ENCODE measurements at places on chromosomes 1 and 21.

DNA sequence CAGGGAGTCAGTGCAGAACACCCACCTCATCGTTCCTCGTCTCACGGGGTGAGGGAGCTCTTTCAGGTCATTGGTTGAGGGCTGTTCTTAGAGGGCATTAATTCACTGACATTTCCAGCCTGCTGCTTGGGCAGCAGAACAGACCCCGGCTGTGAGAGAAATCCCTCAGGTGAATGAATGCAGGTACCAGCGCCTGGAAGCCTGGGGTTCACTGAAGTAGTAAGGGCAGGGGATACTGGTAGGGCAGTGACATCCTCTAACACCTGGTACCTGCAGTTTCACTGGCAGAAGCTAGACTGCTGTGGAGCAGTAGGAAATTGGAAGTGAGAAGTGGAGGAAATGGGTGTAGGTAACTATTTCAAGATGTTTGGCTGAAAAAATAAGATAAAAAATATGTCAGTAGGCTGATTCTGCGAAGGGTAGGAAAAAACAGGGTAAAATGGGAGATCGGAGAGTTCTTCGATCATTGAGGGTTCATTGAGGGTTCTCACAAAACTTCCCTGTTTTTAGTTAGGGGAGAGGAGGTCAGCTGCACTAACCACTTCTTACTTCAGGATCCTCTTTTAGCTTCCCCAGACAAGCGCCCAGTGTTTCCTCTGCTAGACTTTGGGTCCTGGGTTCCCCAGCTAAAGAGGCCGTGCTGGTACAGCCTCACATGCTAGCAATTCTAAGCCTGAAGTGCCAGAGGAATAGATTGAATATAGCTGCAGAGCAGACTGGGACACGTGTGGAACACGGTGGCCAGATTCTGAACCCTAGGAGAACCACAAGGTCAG is 55.2 kb downstream of the RNF220 start:
- DNase-seq = no peak

GRCh38 chr1:239784896-239785295 is 306.8 kb upstream of the FMN2 start:
- DNase-seq = no peak

GRCh38 chr1:18900303-18900841 is 2.0 kb downstream of the ALDH4A1 start:
- DNase-seq = no peak

- DNase-seq = no peak
These were observed 111.3 kb downstream of the TGFBR3 start for GRCh38 chr1:91774520-91775203.

DNA sequence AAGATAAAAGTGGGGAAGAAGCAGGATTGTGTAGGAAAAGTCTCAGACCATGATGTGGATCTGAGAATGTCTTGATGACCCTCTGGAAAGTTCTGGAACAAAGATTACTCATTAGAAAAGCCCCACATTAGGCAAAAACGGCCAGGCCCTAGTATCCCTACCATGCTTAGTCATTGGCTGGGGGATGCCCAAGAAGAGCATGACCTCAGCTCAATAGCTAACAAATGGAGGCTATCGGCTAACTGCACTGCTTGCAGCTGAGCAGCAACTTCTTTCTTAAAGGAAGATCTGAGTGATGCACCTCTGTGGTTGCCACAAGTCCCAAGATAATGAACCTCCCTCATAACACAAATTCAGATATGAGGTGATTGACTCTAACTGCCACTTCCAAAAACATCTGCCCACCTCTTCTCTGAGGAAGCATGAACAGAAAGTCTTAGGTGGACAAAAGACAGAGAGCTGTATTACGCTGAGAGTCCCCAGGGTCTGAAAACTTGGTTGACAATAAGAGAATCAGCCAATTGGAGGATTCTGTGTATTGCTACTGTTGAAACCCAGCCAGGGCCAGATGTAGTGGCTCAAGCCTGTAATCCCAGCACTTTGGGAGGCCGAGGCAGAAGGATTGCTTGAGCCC is 64.6 kb upstream of the AK4 start:
- DNase-seq = no peak

DNA sequence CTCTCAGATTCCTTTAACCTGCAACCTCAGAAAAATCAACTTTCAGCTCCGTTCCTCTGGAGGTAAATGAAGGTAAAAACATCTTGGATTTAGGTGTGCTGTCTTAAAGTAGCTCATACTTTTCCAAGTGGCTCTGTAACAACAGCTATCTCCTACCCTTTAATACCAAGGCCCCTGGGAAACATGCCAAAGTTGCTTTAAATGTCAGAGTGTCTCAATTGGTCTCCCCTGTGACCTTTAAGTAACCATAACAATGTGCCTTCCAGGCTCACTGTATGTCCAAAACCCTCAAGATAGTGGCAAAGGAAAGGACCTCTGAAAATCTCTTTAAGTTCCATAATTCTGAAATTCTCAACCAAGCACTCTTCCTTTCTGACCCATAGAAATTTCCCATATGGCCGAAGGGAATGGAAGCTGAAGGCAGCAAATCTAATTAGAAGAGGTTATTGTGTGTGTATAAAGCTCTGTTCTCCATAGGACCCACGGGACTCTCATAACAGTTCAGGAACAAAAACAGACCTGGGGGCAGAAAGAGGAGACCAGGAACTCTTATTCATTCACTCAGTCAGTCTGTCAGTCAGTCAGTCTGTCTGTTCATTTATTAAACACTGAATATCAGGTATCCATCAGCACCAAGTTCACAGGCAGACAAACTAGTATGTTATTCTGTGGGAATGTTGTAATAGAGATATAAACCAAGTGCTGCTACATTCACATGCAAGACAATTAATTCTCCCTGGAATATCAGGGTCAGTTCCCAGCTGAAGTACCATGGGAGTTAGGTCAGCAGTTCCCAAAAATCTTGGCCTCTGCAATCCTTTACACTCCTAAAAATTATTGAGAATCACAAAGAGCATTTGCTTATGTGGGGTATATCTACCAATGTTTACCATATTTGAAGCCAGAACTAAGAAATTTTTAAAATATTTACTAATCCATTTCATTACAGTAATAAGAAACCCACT is 19.1 kb downstream of the ASTN1 start:
- DNase-seq = no peak

DNA sequence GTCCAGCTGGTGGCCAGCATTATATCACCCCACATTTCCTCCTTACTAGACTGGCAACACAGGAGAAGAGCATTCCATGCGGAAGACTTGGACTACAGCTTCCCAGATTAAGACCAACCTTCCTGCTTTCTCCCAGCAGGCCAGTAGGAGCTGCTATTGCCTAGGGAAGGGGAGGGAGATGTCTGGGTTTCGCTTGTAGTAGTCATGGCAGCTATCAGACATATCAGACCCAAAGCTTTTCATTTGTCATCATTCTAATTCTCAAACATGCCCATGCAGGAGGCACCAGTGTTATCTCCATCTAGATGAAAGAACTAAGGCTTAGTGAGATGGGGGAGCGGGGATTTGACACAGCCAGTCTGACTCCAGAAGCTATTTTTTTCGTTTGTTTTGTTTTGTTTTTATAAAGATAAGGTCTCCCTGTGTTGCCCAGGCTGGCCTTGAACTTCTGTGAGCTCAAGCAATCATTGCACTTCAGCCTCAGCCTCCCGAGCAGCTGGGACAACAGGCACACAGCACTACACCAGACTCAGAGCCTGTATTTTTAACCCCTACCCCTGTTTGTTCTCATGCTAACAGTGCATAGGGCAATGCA is 4.5 kb downstream of the PLA2G2A start:
- no peak for DNase-seq

GRCh38 chr1:241532162-241532531 is at the start of gene KMO:
Gene KMO (plus strand): TSS chr1:241532378. CDS start chr1:241532445, 67 bp downstream.
- no peak for DNase-seq

GRCh38 chr1:226525750-226526149 is 22.8 kb upstream of the STUM start:
- no peak for DNase-seq

GRCh38 chr1:40341491-40342380 is 24.6 kb upstream of the COL9A2 start:
- DNase-seq = no peak

GRCh38 chr1:93631626-93632365 is 49.8 kb downstream of the BCAR3 start:
- DNase-seq = peak; percentile 13

DNA sequence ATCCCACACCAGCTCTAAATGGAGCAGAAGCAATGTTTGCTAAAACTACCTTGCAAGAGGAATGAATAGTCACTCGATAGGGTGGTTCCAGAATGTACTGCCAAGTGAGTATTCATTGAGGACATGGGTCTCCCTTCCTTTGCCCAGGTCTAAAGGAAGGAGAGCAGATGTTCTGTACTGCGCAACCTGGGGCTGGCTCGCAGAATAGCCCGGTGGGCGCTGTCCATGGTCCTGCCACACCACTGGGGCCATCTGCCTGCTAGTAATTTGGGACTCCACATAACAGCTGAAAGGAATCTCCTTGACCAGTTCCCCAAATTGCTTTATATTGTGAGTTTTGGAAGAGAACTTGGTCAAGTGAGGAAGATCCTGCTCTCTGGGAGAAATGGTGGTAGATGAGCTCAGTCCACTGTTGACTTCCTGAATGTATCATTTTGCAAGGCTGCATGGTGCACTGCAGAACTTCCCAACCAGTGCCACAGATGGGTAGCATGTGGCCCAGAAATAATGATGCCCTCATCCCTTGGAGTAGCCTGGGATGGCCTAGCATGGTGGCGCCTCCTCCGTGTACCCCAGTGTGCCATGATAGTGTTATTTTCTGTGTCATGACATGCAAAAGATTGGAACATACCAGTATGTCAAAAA is 5.7 kb downstream of the SLC6A17 start:
- DNase-seq = peak; percentile 46

DNA sequence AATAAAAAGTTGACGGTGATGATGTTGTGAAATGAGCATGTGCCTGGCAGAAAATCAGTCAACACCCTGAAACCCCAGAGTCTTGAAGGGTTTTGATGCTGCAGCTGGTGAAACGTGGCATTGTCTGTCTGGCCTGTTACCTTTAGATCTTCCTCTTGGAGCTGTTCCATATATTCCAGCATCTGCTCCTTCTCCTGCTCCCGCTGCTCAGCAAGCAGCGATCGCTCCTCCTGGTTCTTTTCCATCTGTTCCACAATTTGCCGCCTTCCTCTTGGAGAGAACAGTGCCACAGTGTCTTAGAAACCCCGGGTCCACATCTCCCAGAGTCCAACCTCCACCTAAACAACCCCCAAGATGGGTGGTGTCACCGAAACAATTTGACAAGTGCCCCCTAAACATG is 15.7 kb downstream of the CFAP45 start:
- DNase-seq = no peak

- DNase-seq = no peak
These were observed 139.7 kb downstream of the TSEN15 start for GRCh38 chr1:184191181-184191621.

DNA sequence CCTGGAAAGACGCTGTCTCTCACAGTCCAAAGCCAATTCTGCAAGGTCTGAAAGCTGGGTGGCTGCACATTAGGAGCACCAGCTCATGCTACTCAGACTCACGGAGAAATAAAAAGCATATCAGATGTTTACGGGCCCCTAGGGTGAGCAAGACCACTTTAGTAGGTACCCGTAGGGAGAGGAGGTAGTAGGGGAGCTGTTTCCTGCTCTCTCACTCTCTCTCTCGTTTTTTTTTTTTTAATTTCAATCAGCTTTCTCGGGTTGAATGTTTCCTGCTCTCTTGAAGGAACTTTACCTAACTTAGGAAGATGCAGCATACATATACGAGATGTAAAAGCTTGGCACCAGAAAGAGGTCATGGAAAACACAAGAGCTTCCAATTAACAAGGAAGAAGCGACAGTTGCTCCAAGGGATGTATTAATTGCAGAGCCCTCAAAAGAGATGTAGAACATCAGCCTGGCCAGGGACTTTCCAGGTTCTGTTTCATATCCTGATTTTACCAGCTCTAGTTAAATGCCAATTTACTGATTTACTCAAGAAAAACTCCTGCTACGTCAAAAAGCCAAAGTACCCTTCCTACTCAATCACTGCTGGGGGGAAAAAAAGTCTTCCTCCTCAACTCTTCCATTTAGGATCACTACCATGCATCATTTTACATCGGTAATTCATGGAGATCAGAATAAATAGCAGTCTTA is 3.1 kb downstream of the LORICRIN start:
- no peak for DNase-seq

- DNase-seq = no peak
These were observed 7.0 kb downstream of the IFNAR2 start for GRCh38 chr21:33236766-33237165.

- no peak for DNase-seq
These were observed 36.7 kb upstream of the IL20 start for GRCh38 chr1:206828765-206829164.

- DNase-seq = no peak
These were observed 11.9 kb downstream of the PTPN22 start for GRCh38 chr1:113859478-113860175.

- no peak for DNase-seq
These were observed 138.8 kb upstream of the USP24 start for GRCh38 chr1:55353707-55354620.

DNA sequence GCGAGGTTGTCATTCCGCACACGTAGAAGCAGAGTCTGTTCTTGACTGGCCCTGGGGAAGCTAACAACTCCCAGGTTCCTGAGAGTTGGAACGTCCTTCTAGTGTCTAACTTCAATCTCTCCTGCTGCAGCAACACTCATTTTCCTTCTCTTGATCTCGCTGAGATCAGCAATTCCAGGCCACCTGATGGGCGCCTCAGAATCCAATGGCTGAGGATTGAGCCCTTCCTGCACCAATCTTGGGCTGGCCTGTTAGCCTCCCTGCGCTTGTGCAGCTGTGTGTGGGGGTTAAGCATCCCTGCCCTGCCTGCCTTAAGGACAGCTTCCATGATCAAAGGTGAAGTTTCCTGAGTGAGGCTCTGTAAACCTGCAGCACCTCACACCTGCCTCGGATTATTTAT is 87.9 kb downstream of the SYT2 start:
- no peak for DNase-seq

- no peak for DNase-seq
These were observed 17.4 kb downstream of the TNFRSF1B start for GRCh38 chr1:12184008-12184681.

DNA sequence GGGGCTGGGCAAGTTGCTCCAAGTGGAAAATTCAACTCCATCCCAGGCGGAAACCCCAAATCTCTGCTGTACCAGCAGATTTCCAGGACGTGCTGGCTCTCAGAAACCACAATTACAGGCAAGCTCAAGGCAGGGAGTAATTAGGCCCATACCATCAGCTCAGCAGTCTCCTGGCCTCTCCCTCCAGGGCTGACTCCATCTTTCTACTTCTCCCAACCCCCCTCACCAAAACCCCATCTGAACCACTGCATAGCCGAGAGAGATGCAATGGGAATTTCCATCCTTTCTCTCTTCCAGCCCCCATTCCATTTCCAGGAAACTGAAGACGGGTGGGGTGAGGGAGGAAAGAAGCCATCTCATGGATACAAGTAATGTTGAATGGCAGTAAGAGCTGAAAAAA is 41.2 kb downstream of the ARHGEF11 start:
- no peak for DNase-seq

DNA sequence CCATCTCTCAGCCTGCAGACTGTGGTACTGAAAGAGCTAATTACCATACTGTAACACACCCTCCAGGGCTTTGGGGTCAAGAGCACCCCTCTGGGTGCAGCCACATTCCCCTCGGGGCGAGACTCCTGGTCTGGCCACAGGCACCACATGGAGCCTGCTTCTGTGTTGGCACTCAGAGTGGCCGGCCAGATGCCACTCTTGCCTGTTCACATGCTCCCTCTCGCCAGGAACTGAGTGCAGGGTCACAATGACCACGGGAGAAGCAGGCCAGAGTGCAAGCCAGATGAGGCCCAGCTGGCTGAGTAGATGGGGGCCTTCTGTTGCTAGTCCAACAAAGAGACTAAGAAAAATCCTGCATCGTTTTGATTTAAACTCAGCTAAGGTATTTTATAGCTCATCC is 864.0 kb downstream of the KCNT2 start:
- no peak for DNase-seq

All from GM19239 (cell line).